AG04450 (cell line): ENCODE measurements at places on chromosomes 4 and X.

GRCh38 chr4:2793586-2794485, 951 bp downstream of the SH3BP2 start:
- no peak for DNase-seq

- no peak for DNase-seq
Measured at GRCh38 chrX:46589977-46590723, 16.6 kb downstream of the CHST7 start.

DNA sequence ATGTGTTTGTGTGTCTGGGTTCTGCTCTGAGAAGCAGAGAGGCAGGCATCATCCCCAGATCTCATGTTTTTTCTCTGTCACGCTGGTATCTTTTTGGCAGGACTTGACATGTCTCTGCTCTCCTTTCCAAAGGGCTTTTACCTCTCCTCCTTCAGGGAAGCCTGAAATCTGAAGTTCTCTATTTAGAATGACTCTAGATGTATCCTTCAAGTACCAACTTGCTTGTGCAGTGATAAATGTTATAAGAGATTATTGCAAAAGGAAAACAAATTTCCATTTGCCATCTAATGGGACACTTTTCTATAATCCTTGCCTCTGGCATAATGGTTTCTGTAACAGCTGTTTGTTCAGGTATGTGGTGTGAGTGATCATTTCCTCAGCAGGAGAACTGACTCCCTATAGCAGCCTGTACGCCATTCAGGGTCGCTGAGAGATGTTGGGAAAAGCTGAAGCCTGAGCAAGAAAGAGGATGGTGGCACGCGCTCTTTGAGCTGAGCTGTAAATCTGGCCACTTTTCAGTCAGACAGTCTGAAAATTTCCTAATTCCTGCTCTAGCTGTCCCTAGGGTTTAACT, 72.5 kb downstream of the CNGA2 start:
- no peak for DNase-seq

DNA sequence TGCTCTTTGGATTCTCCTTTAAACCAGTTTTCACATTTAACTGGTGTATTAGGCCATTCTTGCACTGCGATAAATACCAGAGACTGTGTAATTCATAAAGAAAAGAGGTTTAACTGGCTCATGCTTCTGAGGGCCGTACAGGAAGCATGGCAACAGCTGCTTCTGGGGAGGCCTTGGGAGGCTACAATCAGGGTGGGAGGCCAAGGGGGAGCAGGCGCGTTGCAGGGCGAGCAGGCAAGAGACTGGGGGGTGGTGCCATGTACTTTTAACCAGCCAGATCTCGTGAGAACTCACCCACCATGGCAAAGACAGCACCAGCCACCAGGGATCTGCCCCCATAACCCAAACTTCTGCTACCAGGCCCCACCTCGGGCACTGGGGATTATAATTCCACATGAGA, 38.1 kb downstream of the RNF212 start:
- no peak for DNase-seq

DNA sequence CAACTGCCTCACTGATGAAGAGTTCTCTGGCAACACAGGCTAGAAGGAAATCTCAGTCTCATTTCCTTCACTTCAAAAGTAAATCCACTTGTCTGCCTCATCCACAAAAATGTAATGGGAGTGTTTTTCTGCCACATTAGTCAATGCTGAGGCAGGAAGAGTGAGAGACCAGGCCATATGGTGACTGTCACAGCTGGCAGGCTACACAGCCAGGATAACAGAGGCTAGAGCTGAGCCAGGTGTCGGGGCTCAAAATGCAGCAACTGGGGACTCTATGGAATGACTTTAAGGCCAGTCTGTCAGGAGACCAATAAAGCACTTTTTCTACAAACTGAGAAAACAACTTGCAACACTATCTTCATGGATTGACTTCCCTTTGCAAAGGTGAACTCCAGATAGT, 204.2 kb downstream of the GPC3 start:
- no peak for DNase-seq

GRCh38 chrX:12814420-12814819, 23.2 kb downstream of the PRPS2 start:
- DNase-seq, result peak; percentile 10

DNA sequence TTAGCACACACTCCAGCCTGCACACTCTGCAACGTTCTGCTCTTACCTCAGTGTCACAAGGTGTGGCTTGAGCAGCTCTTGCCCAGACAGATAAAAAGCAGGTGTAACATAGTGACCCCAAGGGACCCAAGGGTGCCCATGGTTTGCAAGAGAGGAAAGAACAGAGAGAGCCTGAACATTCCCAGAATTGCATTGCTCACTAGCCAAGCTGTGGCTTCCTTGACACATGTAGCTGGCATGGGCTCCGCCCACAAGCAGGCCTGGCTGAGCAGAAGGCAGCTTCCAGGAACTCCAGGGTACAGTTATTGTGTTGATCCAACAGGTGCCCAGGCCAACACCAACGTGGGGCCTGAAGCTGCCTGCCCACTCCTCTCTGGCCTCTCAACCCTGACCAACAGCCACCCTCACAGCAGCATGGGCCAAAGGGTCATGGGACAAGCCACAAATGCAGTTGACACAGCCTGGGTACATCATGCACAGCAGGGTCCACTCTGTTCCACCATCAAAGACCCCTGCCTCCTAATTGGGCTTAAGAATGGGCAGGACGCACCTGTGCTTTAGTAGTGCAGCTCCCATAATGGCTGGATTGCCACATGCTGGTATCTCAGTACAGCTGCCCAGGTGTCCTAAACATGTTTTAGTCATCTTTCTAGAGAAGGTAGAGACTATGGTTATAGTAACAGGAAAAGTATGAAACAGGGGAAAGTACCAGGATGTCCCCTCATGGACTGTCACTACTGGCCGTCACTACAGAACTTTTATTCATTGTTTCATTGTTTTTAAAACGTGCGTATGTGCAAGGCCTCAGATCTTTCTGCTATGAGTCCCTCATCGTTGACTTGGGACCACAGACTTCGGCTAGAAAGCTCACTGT, 73.7 kb upstream of the ACSL1 start:
- no peak for DNase-seq

- no peak for DNase-seq
Measured at GRCh38 chr4:54719378-54719777, 61.6 kb downstream of the KIT start.

DNA sequence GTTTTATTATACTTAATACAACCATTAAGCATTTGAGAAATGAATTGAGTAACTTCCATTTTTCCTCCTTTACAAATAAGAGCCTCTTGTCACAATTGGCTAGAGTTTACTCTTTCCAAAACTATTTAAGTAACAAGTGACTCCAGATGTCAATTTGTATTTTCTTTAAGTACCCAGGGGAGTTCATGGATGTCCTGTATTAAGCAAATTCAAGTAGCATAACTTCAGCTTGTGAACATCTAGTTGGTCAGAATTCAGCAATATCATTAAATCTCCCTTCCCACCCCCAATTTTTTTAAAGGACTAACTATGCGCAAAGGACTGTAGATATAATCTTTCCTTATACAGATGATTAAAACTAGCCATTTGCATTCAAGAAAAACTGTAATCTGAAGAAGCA, 1.4 kb upstream of the ADGRL3 start:
- DNase-seq, result no peak

DNA sequence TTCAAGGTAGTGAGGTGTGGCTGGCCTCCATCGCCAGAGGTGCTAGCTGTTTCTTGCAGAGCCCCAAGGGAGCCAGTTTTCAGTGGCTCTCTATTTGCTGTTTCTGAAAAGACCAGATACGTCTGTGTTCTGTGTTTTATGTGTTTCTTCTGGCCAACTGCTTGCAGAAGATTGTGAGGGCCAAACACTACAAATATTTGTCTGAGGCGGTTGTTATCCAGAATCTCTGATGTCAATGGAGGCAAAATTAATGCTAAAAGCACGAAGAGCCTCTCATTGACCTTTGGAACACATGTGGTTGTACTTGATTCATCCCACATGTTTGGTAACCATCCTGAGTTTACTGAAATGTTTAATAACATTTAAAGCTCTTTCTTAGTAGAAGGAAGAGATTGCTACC, 113.9 kb downstream of the CT47B1 start:
- DNase-seq, result no peak

DNA sequence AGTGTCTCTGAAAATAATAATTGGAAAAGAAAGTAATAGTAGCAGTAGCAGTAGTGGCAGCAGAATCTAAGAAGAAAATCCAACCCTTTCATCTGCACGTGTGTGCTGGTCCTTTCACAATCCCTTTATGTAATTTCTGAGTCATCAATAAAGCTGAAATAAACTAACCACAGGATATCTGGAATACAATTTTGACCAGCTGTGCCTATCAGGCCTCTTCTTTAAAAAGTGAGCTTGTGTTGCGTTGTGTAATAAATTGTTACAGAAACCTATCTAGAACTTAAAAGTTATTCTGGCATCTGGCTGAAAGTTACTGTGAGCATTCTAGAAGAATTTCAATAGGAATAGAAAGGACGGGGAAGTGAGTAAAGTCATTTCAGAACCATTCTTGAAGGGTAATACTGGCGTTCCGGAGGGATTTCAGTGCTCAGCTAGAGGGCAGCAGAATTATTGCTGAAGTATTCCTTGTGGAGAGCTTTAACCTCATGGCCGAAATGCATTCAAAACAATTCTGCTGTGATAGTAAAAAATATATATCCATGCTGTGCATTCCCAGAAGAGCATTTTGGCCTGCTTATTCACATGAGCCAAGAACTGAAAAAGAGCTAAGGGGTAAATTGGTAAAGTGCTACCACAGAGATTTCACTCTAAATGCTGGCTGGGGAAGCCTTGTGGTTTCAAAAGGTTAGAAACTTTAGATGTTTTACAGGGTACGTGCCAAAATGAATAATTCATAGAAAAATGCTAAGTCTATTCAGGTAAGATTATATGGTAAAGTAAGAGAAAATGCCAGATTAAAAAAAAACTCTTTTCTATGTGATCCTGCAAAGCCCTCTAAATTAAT, 260.6 kb downstream of the NKX6-1 start:
- no peak for DNase-seq

- no peak for DNase-seq
Measured at GRCh38 chr4:151114986-151115385, 15.6 kb downstream of the RPS3A start.

DNA sequence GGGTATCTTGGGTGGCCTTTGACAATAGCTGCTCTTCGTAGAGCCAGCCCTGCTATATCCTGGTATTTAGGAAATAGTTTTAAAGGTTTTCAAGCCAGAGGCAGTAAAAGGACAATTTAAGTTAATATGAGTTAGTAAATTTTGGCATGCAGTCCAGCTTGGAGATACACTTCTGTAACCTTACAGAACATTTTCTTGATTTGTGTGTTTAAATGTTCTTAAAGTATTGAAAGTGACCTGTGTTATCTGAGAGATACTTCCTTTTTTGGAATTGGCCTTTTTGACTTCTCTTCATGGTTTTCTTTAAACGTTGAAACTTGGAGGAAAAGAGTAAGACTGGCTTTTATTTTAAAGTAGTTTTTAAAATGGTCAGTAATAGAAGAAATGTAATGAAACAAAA, 25.5 kb downstream of the PDLIM5 start:
- no peak for DNase-seq

DNA sequence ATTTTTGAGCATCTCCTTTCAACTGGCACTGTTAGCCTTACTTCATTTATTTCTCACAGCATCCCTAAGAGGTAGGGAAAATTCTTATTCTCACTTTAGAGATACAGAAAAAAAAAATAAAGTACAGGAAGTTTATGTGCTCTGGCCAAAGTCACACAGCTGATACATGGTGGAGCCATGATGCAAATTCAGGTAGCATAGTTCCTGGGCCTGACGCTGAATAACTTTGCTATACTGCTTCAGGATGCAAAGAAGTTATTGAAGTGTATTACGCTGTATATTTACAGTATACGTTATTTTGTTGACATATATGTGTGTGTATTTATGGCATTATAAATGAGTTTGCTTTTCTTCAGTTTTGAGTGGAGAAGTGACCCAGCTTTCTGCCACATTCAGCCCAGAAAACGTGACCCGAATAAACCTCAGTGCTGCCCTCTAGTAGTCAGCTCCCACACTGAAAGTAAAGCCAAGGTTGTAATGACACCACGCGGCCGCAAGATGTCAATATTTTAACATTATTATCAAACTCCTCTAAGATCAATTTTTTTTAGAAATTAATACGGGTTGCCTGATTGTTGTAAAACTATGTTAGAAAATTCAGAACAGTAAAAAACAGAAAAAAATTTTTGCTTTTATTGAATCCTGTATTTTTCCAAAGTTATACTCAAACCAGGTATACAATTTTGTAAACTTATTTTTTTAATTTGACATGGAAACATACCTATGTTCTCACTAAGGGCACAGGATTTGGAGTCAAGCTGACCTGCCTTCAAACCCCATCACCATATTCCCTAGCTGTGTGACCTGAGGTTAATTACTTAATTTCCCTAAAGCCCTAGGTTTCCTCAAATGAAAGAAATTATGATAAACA, 3.8 kb upstream of the GUCY2F start:
- peak; percentile 33 for DNase-seq

GRCh38 chr4:118345813-118346212, 7.0 kb downstream of the PRSS12 start:
- no peak for DNase-seq

DNA sequence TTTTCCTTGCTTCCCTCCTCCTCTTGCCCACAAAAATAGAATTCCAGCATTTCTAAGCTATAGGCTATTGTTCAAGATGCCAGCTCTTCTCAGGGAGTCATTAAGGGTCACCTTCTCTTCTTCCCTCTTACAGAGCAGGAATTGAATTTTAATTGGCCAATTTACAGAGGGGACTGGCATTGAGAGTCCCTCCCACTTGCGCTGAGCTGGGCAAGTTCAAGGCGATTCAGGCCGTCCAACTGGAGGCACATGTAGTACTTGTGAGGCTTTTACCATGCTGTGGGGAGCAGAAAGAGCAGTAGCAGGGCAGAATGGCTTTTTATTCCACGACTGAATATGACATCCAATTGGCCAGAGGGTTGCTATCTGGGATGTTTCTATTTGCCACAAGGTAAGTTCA, 181.9 kb downstream of the SOWAHB start:
- no peak for DNase-seq

GRCh38 chr4:115054836-115055235, 58.6 kb downstream of the NDST4 start:
- DNase-seq, result no peak

DNA sequence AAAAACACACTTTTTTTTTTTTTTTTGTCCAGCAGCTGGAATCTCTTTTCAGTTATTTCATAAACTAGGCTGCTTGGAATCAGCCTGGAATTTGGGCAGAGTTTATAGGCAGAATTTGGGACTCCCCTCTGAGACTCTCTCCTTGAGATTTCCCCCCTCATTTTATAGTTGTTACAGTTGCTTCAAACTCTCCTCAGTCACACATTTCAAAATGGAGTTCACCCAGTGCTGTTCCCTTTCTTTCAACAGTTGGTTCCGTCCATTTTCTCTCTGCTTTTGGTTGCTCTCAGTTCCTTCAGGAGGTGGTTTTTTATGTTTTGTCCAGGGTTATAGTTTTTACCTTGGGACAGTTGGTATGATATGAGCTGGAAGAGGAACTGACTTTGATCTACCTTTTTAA, 27.5 kb downstream of the NSD2 start:
- DNase-seq, result no peak

DNA sequence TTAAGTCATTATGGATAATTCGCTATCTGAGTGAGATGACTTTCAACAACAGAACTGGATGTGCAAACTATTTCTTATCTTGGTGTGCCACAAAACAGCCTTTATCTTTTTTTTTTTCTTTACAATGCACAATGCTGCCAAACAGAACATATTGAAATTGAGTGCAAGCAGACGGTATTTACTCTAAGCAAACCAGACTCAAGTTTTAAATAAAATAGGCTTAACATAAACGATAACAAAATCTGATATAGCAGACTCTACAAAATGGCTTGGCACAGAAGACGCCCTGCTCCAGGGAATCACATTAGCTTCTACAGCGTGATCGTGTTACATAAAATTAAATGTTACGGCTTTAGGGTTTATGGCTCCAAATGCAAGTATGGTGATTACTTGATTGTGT, 9.6 kb upstream of the STK32B start:
- DNase-seq, result no peak

- no peak for DNase-seq
Measured at GRCh38 chrX:40878766-40879165, 143.4 kb upstream of the MED14 start.
